GM06990 (cell line): ENCODE measurements at places on chromosomes 2 and 18.

DNA sequence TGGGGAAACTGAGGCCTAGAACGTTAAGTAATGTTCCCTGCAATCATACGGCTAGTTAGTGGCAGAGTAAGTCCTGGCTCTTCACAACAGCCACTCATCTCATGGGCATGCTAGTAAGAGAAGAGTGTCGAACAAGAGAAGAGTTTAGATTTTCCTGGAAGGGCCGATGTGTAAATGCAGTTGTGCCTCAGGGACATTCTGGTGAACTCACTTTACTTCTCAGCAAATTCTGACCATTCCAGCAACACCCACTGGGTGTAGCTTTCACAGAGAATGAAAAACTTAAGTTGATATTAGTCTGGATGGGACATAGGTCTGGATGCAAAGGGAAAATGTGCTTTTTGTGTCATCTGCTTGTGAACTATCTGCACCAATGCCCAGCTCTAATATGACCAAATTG, 23.5 kb downstream of the MRPL44 start:
- DNase-seq, result no peak

DNA sequence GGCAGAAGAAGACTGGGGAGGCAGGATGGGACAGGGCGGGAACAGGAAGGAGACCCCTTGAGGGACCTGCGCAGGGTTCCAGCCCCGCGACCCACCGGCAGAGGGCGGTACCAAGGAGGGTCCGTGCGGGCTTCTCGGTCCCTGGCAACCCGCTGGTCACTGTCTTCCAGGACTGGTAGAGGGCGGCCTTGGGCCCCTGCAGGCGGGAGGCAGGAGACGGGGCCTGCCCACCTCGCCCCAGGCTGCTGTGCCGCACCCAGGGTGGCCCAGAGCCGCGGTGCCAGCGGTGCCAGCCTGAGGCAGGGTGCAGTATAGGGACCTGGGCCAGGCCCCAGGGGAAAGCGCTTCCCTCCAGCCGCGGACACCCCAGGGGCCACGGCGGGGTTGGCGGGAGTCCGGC, 34.5 kb downstream of the NEURL3 start:
- peak; percentile 68 for DNase-seq

DNA sequence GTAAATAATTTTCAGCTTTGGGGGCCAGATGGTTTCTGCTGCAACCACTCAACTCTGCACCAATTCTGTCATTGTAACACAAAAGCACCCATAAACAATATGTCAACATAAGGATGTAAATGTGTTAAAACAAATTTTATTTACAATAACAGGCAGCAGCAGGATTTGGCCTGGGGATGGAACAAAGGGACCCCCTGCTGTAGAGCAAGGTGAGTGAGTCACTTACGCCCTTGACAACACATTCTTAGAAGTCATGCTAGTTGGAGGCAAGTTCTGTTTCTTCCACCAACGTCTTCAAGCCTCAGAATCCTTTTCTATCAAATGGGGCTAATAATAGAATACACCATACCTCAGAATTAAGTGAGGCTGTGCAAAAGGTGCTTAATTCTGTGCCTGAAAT, 610.2 kb upstream of the SYT4 start:
- no peak for DNase-seq

DNA sequence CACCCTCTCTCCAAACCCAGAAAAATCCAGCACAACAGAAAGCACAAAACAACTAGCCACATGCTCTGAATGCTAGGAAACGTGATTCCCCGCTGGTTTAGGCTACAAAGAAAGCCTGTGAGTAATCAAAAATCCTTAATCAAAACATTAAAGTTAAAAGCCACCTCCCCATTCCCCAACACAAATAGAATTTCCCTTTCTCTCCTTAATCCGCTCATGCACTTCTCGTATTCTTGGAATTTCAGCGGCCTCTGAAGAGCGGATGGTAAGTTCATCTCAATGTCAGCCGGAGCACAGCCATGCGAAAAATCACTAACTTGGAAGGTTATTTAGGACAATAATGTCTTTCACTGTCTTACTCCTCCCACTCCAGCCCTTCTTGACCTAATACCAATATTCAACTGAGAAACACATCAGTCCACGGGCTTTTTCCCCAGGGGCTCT, 126.7 kb downstream of the OSBPL1A start:
- DNase-seq, result no peak

- DNase-seq, result no peak
Measured at GRCh38 chr2:135050684-135051083, 1.4 kb upstream of the RAB3GAP1 start.

GRCh38 chr2:99430614-99431291, 59.1 kb downstream of the REV1 start:
- DNase-seq, result no peak

- no peak for DNase-seq
Measured at GRCh38 chr2:216862628-216863398, 2.9 kb upstream of the TNP1 start.

GRCh38 chr2:64629875-64630274, 23.8 kb downstream of the SERTAD2 start:
- no peak for DNase-seq

- no peak for DNase-seq
Measured at GRCh38 chr2:235311044-235311443, 182.8 kb upstream of the AGAP1 start.

DNA sequence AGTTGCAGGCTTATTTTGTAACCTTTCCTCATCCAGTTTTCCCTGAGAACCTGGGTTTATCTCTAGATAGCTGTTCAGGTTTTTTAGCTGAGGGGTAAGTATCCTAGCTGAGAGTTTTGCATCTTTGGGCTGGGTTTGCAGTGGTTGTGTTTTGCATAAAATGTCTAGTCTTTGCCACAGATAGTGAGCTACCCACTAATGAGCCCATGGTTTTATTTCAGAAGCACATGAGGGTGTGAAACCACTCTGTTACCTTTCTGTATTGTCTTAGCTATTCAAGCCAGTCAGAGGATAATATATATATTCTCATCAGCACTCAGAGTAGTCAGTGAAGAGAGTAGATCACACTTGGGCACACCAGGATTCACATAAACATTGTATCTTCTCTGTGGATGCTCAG, 24.6 kb upstream of the TXNDC2 start:
- DNase-seq, result no peak

- no peak for DNase-seq
Measured at GRCh38 chr18:9008709-9009635, 93.5 kb upstream of the NDUFV2 start.

- no peak for DNase-seq
Measured at GRCh38 chr2:104863146-104863467, 9.2 kb downstream of the POU3F3 start.
